Stimulated activated CD4-positive, alpha-beta T cell treated with anti-CD3 and anti-CD28 coated beads, Interleukin-12 subunit alpha, Interleukin-12 subunit beta, amount 100 ng/mL, for 4 hours (primary cell): ENCODE measurements at places on chromosomes 5 and 9.

DNA sequence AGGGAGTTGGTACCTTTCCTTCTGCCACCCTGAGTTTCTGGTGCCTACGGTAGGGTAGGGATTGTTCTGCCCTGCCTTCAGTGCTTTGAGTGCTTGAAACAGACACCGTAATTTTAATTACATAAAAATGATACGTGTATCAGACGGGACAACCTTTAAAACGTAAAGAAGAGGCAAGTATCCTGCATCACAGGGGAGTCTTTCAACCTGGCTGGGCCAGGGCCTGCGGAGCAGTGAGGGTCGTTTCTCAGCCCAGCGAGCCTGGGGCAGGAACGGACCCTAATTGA lies 483 bp upstream of the DAB2IP start:
- no peak for DNase-seq

- DNase-seq: no peak
These were observed 295.4 kb upstream of the DAB2 start for GRCh38 chr5:39720136-39720535.

DNA sequence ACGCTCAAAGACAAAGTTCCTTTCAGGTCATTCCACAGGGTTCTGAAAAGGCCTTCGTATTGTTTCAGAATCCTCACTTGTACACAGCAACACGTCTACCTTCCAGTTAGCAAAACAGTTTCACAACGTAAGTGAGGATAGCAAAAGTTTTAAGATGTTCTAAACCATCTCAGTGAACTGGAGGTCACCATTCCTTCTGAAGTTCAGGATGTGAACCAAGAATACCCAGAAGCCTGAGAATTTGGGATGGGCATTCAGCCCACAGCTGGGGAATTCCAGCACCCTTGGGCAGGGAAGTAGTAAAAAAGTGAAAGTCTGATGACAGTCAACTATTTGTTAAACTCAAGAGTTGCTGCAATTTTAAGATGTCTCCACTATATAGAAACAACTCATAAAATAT lies 224.5 kb downstream of the BNC2 start:
- no peak for DNase-seq

- DNase-seq: no peak
These were observed 26.2 kb upstream of the WDR41 start for GRCh38 chr5:77518304-77518703.

GRCh38 chr5:145975361-145976066 lies 39.1 kb downstream of the SH3RF2 start:
- no peak for DNase-seq
